Activated CD4-positive, alpha-beta T cell treated with anti-CD3 and anti-CD28 coated beads for 48 hours (primary cell): ENCODE measurements at places on chromosomes 2 and 18.

GRCh38 chr2:41598161-41598894 is 449.5 kb upstream of the PKDCC start:
- DNase-seq = no peak

GRCh38 chr18:48808476-48808875 is 142.3 kb downstream of the SMAD7 start:
- DNase-seq = no peak

DNA sequence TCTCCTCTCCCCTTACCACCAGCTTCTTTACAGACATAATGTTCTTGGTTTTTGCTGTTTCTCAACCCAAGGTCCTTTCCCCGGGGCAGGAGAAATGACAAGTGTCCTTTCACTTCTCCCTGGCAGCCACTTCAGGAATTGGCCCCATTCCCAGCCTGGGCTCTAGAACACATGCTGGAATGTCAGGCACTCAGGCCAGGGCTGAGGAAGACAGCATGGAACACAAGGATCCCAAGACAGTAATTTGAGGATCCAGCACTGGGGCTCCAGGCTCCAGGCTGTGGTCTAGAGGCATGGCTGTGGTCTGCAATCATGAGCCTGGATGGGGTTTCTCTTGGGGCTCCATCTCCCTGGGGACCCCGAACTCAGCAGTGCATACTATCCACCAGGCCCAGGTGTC is 201.4 kb downstream of the CELF4 start:
- no peak for DNase-seq

GRCh38 chr18:63199743-63200241 is 119.8 kb downstream of the BCL2 start:
- DNase-seq = peak; percentile 42

GRCh38 chr2:156333274-156333950 is 891 bp upstream of the NR4A2 start:
- peak; percentile 32 for DNase-seq

- no peak for DNase-seq
These were observed 61.8 kb upstream of the EFEMP1 start for GRCh38 chr2:55985406-55985805.

- DNase-seq = no peak
These were observed 14.0 kb downstream of the STK25 start for GRCh38 chr2:241494311-241494908.

GRCh38 chr2:166074430-166074829 is 53.4 kb downstream of the SCN1A start:
- no peak for DNase-seq

DNA sequence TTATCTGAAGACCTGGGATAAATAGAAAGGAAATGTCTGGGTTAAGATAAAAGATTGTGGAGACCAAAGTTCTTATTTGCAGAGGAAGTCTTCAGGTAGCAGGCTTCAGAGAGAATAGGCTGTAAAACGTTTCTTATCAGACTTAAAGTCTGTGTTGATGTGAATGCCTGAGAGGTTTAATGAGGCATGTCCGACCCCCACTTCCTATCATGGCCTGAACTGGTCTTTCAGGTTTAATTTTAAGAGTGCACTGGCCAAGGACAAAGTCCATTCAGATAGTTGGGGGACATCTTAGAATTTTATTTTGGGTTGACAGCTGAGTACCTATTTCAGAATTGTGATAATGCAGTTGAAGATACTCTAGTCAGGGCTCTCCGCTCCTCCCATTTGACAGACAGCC is 92.1 kb downstream of the ATL2 start:
- DNase-seq = no peak

- peak; percentile 53 for DNase-seq
These were observed 52.6 kb downstream of the NCK2 start for GRCh38 chr2:105797298-105797819.

DNA sequence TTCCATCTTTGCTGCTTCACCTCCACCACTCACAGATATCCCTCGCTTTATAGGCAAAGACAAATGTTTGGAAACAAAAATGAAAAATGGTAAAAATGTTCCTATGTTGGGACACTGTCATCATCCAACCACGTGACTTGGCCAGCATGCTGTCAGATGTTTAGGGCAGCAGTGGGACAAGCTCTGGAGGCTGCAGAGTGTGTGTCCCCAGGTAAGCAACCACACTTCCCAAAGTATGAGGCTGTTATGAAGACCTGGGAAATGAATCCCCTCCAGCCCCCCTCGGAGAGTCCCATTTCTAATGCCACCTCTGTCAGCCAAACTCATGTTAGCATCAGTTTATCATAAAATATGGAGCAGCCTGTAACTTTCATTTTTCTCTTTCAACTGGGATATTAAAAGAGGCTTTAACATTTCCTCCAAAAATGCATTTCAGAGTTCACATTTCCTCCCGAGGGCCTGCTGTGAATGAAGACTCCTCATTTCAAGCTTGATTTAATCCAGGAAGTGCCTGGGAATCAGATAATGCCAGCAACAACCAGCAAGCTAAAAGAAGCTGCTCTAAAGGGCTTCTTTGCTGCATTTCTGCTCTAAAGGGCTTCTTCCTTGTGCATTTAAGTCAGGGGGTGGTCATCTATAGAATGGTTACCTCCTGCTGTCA is 66.2 kb downstream of the APOB start:
- DNase-seq = no peak

- DNase-seq = no peak
These were observed 115.5 kb upstream of the CYP26B1 start for GRCh38 chr2:72263043-72263775.

DNA sequence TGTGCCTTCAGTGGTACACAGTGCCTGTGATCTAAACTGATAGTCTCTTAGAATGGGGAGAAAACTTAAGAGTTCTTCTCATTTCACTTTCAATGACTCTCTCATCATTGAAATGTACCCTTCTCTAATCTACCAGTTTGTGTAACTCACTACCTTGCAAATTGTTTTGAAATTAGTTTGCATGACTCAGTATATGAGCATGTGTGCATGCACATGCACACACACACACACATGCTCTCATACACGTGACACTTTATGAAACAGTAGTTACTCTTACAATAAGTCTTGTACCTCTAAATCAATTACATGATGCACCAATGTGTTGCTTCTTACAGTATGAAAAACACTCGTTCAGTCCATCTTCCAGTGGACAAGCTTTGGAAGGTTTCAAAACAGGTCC is 10.6 kb downstream of the LYPD6B start:
- DNase-seq = no peak
